ENCODE measurements at places on chromosomes 3 and 15.

GRCh38 chr15:75945953-75946352 is 42.3 kb downstream of the FBXO22 start:
- DNase-seq: peak; percentile 53

- no peak for DNase-seq
Observed at GRCh38 chr15:71654042-71654719, 156.2 kb upstream of the NR2E3 start.

DNA sequence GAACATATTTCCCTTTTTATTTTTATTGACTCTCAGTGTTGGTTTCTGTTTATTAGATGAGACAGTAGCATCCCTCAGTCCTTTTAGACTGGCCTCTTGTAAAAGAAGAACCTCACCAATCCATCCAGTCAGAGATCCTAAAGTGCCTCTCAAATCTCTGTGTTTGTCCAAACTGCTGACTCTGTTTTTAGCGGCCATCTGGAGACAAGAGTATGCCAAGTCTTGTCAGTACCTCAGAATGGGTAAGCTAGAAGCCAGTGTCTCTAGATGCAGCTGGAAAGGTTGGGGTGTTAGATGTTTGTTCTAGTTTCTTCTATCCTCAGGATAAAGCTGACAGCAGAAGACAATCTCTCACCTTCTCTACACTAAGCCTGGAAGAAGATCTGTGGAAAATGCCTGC is 537.7 kb upstream of the ZNF385D start:
- DNase-seq: no peak

DNA sequence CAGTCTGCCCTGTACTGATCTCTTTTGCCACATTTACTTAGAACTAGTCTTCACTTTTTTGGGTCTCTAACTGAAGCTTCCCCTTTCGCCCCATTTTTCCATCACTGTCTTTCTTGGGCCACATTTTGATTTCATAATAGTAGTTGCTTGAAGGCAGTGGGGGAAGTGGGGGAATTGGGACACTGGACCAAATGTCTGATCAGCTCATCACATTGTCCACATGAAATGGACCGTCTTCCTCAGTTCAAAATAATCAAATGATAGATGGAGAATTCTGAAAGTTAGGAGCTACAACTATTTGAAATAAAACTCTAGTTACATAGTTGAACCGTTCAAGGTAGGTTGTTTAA is 747 bp downstream of the PDCD6IP start:
- DNase-seq: no peak

GRCh38 chr3:123840961-123841360 is 43.2 kb downstream of the MYLK start:
- DNase-seq: no peak

DNA sequence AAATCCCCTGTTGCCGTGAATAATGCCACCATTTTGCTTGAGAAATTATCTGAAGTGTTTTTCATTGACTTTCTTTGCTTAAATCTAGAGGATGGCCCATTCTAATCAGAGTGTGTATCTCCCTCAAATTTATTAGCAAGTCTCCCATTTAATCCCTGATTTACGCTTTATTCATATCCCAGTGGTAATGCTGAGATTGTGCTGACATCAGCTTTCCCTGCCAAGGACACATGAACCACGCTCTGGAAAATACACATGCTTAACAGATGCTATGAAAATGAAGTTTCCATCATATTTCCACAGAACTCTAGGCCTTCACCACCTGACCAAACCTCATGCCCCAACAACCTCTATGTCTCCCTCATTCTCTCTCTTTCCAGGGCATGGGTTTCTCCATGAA is 545.4 kb downstream of the TUSC7 start:
- no peak for DNase-seq

DNA sequence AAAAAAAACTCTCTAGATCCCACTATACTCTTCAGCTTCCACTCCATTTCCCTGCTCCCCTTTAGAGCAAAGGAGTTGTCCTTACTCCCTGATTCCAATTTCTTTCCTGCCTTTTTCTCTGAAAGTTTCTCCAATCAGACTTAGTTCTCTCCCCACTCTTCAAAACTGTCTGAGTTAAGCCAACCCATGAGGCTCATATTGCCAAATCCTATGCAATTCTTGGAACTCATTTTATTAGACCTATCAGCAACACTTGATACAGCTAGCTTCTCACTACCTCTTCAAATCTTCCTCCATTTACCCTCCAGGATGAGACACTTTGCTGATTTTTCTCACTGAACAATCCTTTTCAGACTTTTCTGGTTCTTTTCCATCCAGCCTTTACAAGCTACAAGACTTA is 233.1 kb downstream of the THRB start:
- DNase-seq: no peak

Data from activated CD8-positive, alpha-beta T cell treated with anti-CD3 and anti-CD28 coated beads for 36 hours (primary cell).